ENCODE measurements at places on chromosomes 12 and 14.

- no peak for DNase-seq
Measured at GRCh38 chr14:55458800-55459515, 18.5 kb upstream of the TBPL2 start.

DNA sequence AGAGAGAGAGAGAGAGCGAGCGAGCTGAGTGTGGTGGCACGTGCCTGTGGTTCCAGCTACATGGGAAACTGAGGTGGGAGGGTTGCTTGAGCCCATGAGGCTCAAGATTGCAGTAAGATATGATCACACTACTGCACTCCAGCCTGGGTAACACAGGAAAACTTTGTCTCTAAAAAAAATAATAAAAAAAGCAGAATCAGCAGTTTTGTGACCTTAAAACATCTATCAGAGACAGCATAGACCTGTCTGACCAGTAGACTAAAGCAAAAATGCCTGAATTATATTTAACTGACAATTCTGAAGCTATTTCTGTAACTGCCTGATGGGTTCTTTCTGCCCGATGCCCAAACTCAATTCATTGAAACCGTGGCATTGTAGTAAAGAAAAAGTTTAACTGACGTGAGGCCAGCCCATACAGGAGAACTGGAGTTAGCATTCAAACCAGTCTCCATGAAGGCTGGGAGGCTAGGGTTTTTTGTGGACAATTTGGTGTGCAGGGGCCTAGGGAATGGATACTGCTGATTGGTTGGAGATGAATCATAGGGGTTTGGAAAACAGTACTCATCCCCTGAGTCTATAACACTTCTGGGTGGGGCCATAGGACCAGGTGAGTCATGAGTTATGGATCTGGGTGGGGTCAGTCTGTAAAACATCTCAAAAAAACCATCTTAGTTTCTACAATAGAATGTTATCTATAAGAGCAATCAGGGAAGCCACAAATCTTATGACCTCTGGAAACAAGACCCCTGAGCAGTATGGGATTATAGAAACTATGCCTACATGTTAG, 8.0 kb upstream of the RASSF8 start:
- no peak for DNase-seq

GRCh38 chr14:75459099-75459741, 31.4 kb downstream of the JDP2 start:
- no peak for DNase-seq

DNA sequence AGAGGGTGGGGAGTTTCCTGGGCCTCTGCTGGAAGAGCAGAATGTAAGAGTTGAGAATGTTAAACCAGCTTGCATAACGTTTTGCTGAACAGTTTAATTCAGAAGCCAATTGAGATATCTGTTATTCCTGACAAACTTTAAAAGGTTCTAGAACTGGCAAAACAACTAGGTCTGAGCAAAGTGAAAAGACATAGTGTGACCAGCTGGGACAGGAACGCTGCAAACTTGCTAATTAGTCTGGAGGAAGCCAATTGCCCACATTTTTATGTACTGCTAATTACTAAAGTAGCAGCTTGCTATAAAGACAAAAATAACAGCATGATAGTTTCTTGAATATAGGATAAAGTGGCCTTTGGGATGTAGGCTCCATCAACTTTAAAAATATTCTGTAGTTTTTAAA, 704.9 kb downstream of the NRXN3 start:
- no peak for DNase-seq

DNA sequence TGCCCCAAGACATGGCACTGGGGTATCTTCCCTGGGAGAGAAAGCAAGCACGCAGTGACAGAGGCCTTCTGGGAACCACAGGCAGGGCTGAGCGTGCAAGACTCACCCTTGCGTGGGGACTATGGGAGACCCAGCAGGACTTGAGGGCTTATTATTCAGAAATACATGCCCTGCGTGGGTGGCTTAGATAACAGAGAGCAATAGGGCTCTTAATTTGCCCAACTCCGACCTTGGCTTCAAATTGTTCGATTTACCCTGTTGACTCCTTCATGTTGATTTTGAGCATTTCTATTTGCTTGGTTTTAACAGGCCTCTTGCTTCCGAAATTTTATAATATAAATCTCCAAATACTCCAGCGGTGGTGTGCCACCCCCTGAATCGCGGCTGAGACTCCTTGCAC, 5.1 kb upstream of the SERPINA1 start:
- no peak for DNase-seq

GRCh38 chr12:12896260-12896659, 4.9 kb downstream of the GPRC5A start:
- no peak for DNase-seq

- DNase-seq = no peak
Measured at GRCh38 chr12:132771126-132771838, 9.7 kb upstream of the ANKLE2 start.

- DNase-seq = no peak
Measured at GRCh38 chr12:70317781-70318180, 48.3 kb upstream of the KCNMB4 start.

- DNase-seq = no peak
Measured at GRCh38 chr14:77130386-77130785, 11.2 kb downstream of the ZDHHC22 start.

DNA sequence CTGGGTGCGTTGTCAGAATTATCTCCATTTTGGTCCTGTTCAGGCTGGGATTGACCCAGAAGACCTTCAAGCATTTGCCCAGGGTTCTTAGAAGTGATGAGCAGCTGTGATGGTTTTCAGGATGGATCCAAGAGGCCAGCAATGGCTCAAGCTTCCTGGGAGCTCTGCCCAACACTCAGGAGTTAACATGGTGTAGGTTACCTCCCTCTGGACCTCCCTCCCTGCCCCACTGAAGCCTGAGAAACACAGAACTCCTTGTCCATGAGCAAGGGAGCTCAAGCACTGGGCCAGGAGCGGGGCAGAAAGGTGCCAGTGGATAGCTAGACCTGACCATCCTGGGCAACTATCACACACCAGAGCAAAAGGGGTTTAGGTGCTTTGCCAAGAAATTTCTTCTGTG, 148.4 kb upstream of the FKBP4 start:
- DNase-seq = no peak

- no peak for DNase-seq
Measured at GRCh38 chr12:51850965-51851299, 2.4 kb upstream of the FIGNL2 start.

DNA sequence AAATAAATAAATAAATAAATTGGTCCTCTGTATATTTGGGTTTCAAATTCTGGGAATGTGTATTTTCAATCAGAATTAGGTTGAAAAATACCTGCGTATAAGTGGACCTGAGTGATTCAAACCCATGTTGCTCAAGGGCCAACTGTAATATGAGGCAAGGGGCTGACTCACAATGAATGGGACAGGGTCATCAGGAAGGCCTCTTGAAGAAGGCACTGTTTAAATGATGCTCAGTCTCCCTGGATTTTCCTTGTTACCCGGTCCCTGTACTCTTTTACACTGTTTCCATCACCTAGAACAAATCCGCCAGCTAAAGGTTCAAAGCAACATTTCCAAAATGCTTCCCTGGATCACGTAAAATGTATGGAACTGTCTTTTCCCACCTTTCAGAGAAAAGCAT, 3.8 kb downstream of the PSMB5 start:
- no peak for DNase-seq

DNA sequence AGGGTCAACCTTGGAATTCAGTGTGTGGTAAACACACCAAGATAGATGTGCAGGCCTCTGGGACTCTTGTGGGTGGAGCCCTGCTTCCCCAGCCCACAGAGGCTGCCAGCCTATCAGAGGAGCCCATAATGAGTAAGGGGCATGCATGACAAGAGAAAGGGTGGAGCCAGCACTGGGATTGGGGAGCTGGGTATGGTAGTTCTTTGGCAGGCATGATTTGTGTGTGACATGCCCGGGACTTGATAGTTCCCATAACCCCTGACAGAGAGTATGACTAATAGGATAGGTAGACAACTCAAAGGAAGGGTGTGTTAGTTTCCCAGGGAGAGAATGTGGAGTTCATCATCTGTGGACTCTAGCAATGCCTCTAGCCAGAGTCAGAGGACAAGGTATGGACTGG, 143.0 kb downstream of the EMP1 start:
- DNase-seq = no peak

- DNase-seq = no peak
Measured at GRCh38 chr12:68236421-68237059, 10.9 kb upstream of the IL26 start.
